ENCODE measurements at places on chromosomes 6 and 20. TPM values are rescaled to one million over a fixed set of nuclear protein-coding genes. Genes with fewer than 3 reads are reported as not detected.

Gene NDRG3
- total RNA-seq = 27.9 TPM

Gene KHDC1
- 1.2 TPM for total RNA-seq

- no peak for DNase-seq
Observed at GRCh38 chr6:39610221-39610620, 115.0 kb downstream of the KIF6 start.

Gene CRISP3
- total RNA-seq = not detected

GRCh38 chr6:148064406-148065134, 278.1 kb upstream of the SASH1 start:
- no peak for DNase-seq

GRCh38 chr6:96836631-96837080, 621 bp downstream of the GPR63 start:
- no peak for DNase-seq

DNA sequence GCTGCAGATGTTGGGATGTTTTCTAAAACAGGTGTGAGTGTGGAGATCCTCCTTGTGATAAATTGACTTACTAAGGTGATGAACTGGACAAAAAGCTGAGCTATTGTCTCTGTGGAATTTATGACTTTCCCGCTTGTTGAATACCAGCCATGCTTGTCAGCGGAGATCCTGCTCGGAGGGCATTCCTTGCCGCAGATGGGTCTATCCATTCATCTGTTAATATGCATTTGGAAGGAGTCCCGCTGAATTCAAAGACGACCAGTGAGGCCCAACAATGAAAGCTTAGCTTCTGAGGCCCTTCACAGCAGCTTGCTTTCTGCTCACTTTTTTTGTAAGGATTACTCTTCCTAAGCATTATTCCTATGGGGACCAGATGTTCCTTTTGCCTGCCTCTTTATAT, 124.9 kb downstream of the TIAM2 start:
- DNase-seq = no peak

Gene CTCFL
- total RNA-seq = not detected

GRCh38 chr20:10328897-10329255, 105.1 kb downstream of the MKKS start:
- DNase-seq = no peak

Gene ERVFRD-1
- 0.14 TPM for total RNA-seq

Gene ACTL10
- 0.19 TPM for total RNA-seq

DNA sequence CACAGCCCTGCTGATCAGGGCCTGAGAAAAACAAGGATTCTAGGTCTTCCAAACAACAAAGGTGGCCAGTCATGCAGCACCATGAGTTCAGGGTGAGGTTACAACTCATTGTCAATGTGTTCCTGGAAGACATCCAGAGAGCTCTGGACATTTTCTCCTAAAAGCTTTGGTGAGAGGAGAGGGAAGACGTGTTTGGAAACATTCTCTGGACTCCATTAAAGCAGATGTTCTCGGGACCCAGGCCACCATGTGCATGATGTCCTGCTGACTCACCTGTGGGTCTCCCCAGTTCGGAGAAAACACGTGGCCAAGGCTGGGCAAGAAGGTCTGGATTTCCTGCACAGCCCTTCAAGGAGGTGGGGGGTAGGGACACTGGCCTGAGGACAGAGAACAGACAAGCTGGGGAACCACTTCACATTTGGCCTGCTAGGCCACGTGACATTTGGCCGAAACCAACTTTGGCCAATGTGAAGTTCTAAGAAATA, 61.6 kb downstream of the KCNB1 start:
- DNase-seq = no peak

- no peak for DNase-seq
Observed at GRCh38 chr6:167750956-167751358, 75.8 kb upstream of the AFDN start.

Gene TBXT
- not detected for total RNA-seq

- no peak for DNase-seq
Observed at GRCh38 chr6:159360306-159360705, 191.1 kb downstream of the FNDC1 start.

- no peak for DNase-seq
Observed at GRCh38 chr6:147947521-147947920, 395.1 kb upstream of the SASH1 start.

DNA sequence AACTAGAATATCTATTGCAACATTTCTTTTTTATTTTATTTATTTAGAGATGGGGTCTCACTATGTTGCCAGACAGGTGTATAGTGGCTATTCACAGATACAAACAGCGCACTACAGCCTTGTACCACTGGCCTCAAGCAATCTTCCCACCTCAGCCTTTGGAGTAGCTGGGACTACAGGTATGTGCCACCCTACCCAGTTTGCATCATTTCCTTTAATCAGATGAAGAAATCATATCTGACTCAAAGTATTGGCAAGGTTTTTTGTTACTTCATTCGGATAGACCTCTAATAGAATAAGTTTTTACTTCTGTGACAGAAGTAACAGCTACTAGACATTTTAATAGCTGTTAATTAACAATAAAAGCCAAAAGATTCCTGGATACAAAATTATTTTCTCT, 153.9 kb downstream of the CDK19 start:
- DNase-seq = no peak

GRCh38 chr6:150403458-150404246, 34.8 kb downstream of the IYD start:
- DNase-seq = no peak

DNA sequence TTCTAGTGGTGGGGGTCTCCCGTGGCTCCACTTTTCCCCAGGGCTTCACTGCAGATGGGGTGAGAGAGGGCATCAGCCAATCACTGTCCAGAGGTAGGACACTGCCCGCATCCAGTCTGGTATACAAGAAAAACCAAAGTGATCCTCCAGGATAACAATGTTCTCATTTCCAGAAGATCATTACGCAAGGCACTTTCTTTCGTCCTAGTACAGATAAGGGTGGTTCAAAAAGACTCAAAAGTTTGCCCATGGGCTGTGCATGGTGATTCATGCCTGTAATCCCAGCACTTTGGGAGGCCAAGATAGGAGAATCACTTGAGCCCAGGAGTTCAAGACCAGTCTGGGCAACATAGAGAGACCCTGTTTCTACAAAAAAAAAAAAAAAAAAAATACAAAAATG, 16.4 kb downstream of the GMDS start:
- DNase-seq = no peak

- no peak for DNase-seq
Observed at GRCh38 chr6:44867571-44868334, 460.4 kb upstream of the RUNX2 start.

DNA sequence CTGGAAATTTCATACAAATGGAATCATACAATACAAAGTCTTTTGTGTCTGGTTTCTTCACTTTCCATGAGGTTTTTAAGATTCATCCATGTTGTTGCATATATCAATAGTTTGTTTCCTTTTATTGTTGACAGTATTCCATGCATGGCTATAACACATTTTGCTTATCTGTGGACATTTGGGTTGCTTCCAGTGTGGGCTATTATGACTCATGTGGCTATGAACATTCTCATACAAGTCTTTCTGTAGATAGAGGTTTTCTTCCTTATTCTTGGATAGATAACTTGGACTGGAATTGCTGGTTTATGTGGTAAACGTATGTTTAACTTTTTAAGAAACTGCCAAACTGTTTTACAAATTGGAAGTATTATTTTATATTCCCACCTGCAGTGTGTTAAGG, 30.0 kb upstream of the KIF6 start:
- no peak for DNase-seq

GRCh38 chr20:7695635-7696034, 244.6 kb downstream of the HAO1 start:
- DNase-seq = no peak

- no peak for DNase-seq
Observed at GRCh38 chr6:156971153-156971885, 194.1 kb downstream of the ARID1B start.

GRCh38 chr20:49982072-49982345, 771 bp upstream of the SNAI1 start:
- DNase-seq = no peak

Gene PDE7B
- 18.7 TPM for total RNA-seq

DNA sequence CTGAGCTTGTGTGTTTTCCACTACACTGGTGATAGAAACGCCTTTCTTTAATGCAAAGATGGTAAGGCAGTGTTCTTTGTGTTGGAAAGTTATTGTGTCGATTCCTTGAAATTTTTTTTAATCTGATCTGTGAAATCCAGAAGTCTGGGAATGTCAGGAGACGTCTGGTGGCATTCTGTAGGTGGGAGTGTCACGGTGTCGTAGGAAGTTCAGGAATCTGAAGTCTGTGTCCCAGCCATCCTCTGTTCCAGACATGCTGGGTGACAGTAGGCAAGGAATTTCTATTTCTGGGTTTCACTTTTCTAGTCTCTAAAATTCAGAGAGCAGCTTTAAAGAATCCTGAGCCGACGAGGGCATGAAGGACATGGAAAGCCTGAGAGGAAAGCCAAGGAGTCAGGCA, 223.8 kb downstream of the ZNF217 start:
- no peak for DNase-seq

DNA sequence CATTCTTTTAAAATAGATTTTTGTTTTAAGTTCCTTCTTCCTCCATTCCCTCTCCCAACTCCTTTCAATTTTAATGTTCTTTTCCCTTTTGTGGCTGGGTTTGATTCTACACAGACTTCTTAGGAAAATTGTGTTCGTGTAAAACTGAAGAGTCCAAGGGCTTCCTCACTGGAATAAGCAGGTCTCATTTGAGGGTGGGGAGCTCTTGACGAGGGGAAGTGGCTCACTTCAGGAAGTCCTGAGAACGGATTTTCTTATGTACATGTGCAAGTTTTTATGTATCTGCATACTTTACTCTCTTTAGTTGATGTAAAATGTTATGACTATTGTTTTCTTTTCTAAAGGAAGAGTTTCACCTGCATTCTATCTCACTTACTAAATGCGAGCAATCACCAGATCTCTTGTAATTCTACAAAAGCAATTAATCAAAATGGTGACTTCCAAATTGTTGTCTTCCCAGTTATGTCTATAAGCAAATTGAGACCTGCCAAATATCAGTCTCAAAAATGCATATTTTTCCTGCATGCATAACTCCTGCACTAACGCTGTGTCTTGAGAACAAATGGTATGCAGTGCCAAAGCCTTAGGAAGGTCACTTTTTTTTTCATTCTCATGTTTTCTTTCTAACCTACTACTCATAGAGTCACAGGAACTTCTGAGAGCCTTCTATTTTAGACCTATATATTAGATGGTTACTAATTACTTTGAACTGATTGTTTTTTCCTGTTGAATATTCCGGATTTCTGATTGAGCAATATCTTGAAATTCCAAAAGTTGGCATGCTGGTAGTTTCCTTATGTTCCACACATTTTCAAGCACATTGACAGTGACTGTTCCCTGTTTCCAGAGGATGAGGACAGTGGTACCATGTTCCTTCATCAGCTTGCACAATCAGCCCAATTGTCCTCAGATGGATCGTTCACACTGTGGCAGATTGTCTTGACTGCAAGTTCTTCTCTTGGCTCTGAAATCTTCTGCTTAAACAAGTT, 251.9 kb upstream of the PRDM1 start:
- DNase-seq = no peak

- DNase-seq = no peak
Observed at GRCh38 chr20:57609086-57609841, 11.0 kb downstream of the ZBP1 start.

GRCh38 chr6:24149296-24149695, 23.3 kb downstream of the NRSN1 start:
- no peak for DNase-seq

Gene GABRR1
- not detected for total RNA-seq

- no peak for DNase-seq
Observed at GRCh38 chr20:8474027-8474668, 342.1 kb downstream of the PLCB1 start.

Gene SYCP2
- total RNA-seq = 1.4 TPM

DNA sequence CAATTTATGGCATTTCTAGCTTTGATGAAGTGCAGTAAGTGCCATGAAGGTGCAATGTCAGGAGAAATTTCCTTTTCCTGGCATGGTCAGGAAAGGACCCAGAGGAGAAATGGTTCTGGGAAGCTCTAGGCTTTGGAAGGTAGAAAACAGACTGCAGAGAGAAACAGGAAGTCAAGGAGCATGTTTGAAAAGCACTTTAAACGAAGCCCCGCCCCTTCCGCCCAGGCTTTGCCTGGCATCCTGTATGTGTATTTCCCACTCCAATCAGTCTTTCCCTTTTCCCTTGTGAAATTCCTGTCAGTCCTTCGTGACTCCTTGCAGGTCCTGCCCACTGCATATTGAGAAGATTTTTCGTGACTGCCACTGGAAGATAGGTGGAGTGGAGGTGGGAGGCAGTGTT, 320.9 kb upstream of the SASH1 start:
- DNase-seq = no peak

GRCh38 chr20:59351157-59352040, 51.0 kb downstream of the EDN3 start:
- no peak for DNase-seq

GRCh38 chr6:100415768-100416167, 49.0 kb downstream of the SIM1 start:
- no peak for DNase-seq

Gene PPP1R3D
- total RNA-seq = 13.2 TPM

DNA sequence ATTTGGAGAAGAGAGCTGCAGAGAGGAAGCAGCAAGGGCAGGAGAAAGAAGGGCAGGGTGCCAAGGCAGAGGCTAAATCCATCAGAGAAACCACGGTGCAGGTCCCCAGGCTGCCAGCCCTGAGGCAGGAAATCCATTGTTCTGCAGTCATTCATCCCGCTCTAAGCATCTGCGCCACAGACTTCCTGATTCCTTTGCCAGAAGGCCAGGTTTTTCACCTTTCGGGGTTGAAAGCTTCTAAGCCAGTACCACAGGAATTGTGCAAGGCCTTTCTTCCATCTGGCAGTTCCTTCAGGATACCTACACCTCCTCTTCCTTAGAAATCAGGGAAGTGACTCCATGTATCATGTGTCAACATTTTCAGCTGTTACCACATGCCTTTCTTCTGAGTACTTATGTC, 45.6 kb downstream of the ADGRF5 start:
- no peak for DNase-seq

DNA sequence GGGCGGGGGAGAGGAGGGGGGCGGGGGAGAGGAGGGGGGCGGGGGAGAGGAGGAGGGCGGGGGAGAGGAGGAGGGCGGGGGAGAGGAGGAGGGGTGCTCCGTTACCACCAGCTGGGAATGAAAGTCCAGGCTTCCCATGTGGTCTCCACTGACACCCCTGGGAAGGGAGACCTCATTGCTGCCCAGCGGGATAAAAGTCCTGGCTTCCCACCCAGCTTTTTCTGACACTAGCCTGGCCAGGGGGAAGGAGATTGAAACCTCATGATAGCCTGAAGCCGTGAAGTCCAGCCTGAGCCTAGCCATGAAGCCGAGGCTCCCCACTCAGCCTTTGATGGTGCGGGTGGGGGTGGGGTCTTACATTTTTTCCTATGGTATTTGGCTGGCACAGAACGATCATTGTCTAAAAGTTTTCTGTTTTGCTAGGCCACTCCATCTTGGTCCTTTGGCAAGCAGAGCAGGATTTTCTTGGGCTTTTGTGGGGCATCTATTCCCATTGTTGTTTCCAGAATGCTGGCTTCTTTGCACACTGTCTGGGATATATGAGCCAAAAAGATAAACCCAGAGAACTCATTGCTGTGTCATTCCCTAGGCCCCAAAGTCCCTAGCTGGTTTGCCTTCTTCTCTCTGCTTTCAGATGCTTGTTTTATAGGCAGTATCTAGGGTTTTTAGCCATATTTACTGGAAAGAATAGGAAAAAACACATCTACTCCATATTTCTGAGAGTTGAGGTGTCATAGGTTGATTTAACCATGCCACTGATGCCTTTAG, 67.9 kb upstream of the RNF24 start:
- no peak for DNase-seq

Gene SIRPD
- total RNA-seq = not detected

Gene LST1
- 9.0 TPM for total RNA-seq

Measured in Right ventricle myocardium inferior (tissue), 1 donor.